ENCODE measurements at places on chromosomes 7 and 10.

GRCh38 chr7:104529567-104529966, 201.2 kb downstream of the LHFPL3 start:
- no peak for DNase-seq

DNA sequence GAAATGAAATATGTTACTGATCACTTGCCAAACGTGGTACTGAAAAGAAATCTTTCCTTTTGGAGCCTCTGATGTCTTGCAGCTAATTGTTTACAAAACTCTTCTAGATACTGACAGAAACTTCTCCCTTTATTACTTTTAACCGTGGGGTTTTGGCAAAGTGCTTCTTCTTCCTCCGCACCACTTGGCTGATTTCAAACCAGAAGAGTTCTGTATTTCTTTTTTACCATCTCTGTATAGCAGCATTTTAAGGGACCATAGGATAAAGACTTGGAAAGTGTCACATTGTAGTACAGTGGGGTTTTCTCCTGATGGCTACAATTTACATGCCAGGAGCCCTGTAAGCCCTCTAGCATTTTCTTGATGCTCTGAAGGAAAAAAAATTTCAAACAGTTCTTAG, 21.9 kb upstream of the CREB5 start:
- DNase-seq, result no peak

DNA sequence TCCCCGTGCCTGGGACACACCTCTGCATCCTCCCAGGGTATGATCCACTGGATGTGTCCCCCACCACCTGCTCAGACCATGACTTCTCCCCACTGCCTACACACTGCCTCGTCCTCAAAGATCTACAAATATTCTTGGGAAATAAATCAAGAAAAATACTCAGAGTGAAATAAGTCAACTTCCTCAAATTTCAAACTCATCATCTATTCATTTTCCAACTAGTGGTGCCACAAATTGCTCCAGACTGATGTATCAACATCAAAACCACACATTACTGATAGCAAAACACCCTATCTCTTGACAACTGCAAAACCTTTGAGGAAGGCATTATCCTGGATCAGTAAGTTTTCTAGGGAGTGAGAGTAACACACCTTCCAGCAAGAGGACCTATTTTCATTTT, 87.7 kb downstream of the GRB10 start:
- no peak for DNase-seq

- no peak for DNase-seq
Observed at GRCh38 chr7:157579425-157579824, 242.6 kb downstream of the DNAJB6 start.

DNA sequence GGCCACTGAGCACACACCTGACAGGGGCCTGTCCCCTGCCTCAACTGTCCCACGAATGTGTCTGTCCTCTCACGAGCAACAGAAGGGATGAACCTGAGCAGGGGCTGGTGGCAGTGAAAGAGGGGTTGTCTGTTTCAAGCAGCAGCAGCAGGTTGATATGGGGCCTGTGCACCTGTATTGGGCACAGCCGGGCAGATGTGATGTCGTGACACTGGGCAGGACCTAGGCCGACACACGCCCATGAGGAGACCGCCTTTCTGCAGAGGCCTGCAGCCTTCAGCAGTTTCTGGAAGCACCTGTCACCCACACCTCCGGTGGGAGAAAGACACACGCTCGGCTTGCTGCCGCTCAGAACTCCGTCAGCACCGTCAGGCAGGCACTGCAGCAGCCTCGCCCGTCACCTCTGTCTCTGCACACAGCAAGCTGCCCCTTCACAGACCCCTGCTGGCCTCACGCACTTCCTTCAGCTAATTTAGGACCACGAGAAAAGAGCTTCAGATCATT, 48.5 kb downstream of the AMZ1 start:
- DNase-seq, result no peak

GRCh38 chr7:68684246-68684839, 913.9 kb upstream of the AUTS2 start:
- no peak for DNase-seq

GRCh38 chr10:126437635-126438406, 49.5 kb upstream of the ADAM12 start:
- no peak for DNase-seq

- DNase-seq, result peak; percentile 17
Observed at GRCh38 chr7:6271694-6272440, 557 bp downstream of the CYTH3 start.

- no peak for DNase-seq
Observed at GRCh38 chr10:72255977-72256729, 17.6 kb upstream of the DDIT4 start.

DNA sequence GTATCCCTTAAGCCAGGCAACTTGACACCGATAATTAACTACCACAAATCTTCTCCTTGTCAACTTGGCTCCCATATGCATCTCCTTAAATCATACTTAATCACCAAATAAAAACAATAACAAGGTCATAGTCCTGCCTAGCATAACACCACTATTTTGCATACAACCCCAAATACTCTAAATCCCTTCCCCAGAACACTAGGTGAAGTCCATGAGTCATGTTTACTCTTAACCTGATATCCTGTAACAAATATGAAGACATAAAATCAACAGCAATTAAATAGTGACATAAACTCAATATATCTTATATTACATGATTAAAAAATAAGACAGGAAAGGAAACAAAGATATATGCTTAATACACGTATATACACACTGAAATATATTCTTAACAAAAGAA, 362.0 kb downstream of the ETV1 start:
- DNase-seq, result no peak

GRCh38 chr10:114905450-114905849, 32.5 kb upstream of the TRUB1 start:
- DNase-seq, result no peak

DNA sequence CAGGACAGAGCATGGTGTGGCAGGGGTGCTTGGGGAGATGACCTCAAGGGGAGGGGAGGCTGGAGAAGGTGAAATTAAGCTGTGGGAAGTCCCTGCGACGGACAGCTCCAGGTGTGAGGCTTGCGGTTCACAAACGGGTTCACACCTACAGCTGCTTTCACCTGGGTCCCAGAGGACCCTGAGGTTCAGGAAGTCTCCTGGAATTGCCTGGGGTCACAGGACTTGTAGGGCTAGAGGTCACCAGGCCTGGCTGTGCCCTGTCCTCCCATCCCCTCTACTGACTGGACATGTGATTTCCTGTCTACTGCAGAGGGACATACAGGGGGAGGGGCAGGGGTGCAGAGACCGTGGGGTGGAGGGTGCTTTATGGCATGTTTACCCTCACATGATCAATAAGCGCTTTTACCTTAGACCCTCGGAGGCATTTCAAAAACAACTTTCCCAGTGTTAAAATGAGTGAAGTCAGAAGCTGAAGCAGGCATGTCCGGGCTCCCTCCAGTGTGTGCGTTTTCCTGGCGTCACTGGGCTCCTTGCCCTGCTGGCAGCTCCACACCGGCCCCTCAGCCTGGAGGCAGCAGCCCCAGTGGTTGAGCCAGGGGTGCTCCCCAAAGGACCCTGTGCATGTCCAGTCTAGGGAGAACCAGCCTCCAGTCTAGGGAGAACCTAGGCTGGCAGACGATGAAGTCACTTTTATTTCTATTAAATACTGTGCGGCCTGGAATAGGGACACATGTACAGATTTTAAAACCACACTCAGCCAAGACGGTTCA, 66.6 kb upstream of the IGFBP3 start:
- no peak for DNase-seq

DNA sequence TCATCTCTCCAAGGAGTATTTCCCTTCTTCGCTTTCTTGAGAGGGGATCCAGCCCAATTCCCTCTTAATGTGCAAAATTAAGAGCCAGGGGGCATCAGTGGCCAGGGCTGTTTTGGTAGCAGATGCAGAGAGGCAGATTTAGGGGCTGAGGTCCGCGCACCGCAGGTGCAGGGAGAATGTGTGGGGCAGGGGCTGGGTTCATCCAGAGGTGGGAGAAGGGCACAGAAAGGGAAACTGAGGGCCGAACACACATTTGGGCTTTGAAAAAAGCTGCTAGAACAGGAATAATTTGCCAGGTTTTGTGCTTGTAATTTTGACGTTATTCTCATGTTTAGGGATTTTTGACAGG, 6.5 kb upstream of the SHH start:
- DNase-seq, result no peak

DNA sequence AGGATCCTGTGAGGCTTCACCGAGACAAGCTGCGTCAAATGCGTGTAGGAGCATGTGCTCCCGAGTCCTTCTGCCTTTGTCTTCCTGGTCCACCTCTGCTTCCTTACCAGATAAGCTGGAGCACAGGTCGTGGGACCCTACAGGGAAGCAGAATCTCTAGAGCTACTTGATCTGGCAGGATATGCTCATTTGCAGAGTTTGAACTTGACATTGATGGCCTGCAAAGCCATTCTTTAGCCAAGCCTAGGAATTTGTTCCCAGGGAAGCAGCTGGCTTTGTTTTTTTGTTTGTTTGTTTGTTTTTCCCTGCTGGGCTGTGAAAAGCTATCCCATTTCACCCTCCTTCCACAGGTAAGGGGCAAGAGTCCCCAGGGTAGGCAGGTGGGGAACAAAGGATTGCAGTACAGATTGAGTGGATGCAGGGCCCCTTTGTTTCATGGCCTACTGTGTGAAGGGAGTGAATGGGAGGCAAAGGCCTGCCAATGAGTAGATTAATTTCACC, 200.0 kb upstream of the BMPER start:
- DNase-seq, result no peak

DNA sequence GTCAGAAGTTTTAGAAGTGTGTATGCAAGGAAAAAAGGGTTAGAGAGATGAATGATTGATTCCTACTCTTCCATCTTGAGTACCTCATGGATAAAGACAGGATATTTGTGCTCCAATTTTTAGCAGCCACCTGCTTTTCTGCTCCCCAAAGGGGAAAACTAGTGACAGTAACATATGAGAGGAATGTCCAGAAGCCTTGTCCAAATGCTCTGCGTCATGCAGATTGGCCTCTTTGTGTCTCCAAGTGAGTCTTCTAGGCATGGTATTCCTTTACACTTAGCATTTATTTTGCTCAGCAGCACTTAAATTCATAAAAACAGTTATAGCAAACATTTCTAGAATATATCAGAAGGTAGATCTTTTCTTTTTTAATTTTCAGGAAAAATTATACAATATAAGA, 306.8 kb downstream of the CNTNAP2 start:
- no peak for DNase-seq

- DNase-seq, result no peak
Observed at GRCh38 chr10:69492091-69492745, 41.0 kb downstream of the TSPAN15 start.

DNA sequence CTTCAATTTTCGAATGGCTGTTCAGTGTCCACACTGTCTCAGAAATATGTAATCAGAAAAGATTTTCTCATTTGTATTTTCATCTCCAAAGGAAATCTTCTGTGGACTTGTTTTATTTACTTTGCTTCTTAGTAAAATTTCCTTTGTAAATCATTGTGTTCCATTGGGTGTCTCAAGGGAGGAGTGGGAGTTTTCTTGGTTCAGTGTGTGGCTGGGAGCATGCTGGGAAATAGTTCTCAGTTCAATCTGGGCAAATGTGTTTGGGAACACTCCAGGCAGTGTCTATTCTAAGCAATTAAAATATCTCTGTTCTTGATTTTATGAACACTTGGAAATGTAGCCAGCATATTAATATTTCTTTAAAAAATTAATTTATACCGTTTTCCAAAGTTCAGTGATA, 1019.8 kb downstream of the CNTNAP2 start:
- no peak for DNase-seq

GRCh38 chr10:75762431-75762802, 331.0 kb downstream of the LRMDA start:
- DNase-seq, result no peak

DNA sequence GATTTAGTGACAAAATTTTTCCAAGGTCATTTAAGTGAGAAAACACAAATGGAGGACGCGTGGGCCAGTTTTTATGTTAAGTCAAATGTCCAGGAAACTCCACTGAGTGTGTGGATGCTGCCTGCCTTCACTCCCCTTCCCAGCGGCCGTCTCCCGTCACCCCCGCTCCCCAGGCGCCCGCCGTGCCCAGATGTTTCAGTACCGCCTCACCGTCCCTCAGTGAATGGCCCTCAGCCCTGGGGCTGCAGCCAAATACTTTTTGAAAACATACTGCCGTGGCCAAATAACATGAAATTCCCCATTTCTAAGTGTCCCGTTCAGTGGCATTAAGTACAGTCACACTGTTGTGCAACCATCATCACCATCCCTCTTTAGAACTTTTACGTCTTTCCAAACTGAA, 131.9 kb downstream of the INSYN2A start:
- no peak for DNase-seq

- no peak for DNase-seq
Observed at GRCh38 chr7:140597428-140597949, 43.1 kb downstream of the DENND2A start.

DNA sequence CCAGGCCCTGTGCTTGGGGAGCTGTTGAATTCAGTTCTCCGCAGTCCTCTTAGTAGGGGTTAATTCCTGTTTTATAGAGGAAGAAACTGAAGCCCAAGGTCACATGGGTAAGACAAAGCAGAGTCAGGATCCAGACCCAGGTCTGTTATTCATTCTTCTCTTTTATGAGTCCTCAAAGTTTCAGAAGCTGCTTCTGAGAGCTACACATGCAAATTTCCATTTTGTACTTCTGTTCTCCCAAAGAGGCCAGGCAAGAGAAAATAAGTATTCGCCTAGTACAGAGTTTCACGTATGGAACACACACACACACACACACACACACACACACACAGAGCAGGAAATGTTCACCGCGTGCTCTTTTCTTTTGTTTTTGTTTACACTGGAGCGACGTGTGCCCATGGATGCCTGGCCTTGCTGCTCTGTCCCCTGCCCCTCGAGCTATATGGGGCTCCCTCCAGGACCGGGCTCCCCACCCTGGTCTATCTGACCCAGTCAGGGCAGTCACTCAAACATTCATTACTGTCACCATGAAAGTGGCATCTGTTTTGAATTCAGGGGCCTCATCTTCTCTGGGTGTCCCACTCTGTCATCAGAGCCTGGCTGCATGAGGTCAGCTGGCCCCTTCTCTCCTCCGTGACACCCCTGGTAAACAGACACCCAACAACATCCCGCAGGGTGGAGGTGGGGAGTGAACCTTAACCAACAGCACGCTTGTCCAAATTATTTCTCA, 84.4 kb downstream of the TNS3 start:
- DNase-seq, result no peak

DNA sequence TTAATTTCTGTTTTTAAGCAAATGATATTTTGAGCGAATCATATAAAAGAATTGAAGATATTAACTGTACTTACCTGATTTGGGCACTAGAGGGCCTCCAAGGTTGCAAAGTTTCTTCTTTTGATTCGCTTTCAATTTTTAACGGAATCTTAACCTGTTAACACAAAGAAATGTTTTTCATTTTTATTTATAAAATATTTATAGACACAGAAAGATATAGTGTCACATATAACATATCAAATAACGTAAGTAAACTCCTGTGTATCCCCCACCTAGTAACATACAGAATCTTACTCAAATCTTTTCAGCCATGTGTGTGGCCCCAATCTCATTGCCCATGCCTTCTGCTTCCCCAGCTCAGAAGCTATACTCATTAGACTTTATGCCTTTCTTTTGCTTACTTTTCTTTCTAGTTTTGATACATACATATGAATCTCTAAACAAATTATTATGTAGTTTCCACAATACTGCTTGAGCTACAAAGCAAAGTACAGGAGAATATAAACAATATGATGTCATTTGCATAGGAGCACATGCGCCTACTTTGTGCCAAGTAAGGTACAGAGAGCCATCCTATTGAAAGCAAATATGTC, 49.5 kb upstream of the ZPBP start:
- DNase-seq, result no peak
